Fibroblast of pulmonary artery (primary cell): ENCODE measurements at places on chromosomes 6 and 20.

- DNase-seq: no peak
Measured at GRCh38 chr20:37351689-37352607, 6.0 kb downstream of the SRC start.

- no peak for DNase-seq
Measured at GRCh38 chr20:22437354-22437753, 147.0 kb downstream of the FOXA2 start.

DNA sequence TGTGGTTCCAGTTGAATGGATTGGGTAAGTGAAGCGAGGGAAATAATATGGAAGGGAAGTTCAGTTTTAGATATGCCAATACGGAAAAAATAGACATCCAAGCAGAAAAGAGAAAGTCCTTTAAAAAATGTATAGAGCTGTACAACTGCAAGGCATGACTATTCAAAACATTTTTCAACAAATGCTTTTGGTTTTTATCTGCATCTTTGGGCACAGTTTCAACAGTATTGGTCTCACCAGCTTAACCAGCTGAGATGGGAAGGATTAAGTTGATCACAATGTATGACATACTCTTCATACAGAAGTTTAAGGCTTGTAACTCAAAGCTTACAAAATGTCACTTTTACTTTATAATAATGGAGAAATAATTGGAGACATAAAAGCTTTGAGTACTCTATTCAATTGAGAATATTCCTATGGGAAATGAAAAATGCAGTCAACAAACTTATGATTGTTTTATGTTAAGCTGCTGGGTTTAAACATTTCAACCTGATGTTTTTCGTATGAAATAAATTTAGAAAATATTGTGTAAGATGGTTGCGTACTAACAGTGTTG lies 16.3 kb upstream of the UTRN start:
- no peak for DNase-seq

GRCh38 chr6:83518816-83519480 lies 6.6 kb downstream of the PRSS35 start:
- peak; percentile 39 for DNase-seq

DNA sequence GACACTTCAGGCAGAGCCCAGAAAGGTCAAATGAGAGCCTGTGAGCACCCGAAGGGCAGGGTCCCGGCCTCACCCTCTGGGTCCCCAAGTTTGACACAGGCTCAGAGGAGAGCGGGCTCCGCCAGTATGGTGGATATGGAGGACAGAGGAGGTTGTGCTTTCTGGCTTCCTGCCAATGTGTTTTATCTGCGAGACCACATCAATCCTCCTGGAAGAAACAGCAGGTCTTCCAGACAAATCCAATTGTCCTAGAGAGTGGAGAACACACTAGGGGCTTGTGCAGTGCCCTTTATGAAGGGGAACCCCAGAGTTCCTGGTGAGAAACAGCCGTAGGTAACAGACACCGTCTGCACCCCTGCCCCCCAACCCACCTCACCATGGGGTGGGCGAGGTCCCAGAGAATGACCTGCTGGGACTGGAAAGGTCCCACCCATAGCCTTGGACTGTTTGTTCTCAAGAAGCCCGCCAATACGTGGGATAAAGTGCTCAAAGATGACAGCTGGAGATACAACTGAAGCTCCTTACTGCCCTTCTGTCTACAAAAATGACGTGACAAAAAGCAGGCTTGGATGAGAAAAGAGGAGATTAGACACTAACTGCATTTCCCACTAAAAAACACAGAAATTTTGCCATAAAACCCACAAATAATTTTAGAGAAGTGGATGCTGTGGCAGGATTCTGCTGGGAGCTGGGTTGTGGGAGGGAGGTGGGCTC lies 23.9 kb upstream of the SSTR4 start:
- no peak for DNase-seq

GRCh38 chr6:134529921-134530320 lies 212.0 kb upstream of the SGK1 start:
- peak; percentile 54 for DNase-seq

- DNase-seq: peak; percentile 1
Measured at GRCh38 chr6:66568271-66568670, 861.2 kb upstream of the EYS start.

DNA sequence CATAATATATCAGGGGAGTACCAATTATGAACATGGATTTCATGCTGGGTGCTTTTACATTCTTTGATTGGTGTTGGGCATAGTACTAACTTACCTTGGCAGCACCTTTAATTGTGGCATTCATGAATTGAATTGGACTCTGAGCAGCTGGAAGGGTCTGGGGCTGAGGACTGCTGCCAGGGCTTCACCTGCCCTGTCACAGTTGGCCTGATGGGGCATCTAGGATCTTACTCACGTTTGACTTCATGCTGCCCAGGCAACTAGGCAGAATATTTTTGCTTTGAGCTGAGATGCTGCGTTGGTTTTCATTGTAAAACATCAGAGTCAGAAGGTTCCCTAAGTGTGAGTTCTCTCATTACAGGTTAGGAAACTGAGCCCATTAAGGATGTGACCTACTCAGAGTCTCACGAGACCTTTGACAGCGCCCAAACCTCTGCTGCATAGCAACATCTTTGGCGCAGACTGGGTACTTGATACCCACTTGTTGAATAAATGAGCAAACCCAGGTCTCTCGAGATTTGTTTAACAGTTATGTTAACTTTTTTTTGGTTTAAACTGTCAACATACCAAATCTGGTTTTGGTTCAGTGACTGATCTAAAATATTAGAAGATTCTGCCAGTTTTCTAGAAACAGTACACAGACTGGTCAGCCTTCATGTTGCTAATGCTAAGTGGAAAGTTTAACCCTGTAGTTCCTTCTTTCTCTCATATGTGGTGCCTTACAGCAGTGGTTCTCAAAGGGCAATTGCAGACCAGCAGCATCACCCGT lies 104.9 kb downstream of the TCP11 start:
- no peak for DNase-seq

DNA sequence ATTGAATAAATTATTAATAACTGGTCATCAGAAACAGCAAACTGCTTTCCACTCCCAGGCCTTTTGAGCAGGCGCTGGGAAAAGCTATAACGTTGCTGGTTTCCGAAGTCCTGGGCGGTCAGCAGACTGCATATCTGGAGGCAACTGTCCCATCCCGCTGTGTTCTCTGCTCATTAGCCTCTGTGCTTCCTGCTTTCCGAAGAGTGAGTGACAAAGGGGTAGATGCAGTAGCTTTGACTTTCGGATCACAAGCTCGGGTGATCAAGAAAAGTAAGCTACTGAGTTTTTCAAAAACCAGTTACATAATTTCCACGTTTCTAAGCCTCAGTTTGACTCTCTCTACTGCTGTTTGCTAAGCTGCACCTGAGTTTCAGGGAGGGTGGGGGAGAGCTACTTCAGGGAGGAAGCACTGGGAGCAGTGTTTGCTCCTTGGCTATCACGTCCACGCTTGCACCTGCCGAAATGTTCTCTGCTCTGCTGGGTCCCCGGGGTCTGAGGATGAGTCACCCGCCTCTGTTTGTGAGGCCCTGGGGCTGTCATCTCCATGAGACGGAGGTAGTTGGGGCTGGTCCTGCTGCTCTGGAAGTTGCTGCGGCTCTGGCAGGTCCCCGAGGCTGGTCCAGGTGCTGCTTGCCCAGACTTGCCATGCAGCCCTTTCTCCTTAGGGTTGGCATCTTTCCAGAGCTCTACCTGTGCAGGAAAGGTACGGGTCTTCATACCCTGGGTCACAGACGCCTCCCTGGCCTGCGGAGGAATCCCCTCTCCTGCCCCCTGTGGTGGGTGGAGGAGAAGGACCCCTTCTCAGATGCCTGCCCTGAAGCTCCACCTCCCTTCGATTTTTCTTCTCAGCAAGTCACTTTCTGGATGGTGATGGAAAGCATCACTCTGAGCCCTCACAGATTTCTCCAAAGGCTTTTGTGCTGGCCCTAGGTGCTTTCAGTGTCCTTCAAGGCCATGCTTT lies 220.0 kb downstream of the QKI start:
- DNase-seq: no peak

DNA sequence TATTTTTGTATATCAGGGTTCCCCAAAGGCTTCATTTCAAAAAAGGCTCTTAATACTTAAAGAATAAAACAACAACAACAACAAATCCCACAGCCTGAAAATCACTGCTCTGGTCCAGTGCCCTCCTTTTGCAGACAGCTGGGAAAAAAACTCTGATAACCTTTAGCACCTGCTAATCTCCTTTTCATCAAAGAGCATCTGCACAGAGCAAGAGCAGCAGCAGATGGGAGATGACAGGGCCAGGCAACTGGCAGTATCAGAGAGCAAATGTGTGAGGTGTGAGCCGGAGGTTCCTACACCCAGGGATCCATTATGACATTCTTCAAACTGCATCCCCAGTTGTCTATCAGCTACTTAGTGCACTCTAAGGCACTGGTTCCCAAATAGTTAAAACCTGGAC lies 25.7 kb downstream of the TTI1 start:
- DNase-seq: no peak

GRCh38 chr20:56676679-56677078 lies 47.6 kb downstream of the TFAP2C start:
- no peak for DNase-seq

DNA sequence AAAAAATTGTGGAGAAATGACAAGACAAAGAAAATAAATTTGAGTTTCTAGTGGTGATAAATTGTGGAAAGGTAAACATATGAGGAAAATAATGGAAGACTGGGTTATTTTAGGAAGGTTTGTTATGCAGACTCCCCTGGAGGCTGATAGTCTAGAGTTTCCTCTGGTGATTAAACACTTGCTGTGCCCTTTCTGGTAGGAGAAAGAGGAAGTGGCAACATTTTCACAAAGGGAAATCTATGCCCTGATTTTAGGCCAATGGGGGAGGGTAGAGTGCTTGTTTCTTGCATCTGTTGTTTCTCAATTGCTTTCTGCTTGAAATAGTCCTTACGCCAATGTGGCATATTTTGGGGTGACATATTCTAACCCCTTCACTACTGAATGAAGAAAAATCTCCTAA lies 129.1 kb upstream of the DOK5 start:
- DNase-seq: no peak

DNA sequence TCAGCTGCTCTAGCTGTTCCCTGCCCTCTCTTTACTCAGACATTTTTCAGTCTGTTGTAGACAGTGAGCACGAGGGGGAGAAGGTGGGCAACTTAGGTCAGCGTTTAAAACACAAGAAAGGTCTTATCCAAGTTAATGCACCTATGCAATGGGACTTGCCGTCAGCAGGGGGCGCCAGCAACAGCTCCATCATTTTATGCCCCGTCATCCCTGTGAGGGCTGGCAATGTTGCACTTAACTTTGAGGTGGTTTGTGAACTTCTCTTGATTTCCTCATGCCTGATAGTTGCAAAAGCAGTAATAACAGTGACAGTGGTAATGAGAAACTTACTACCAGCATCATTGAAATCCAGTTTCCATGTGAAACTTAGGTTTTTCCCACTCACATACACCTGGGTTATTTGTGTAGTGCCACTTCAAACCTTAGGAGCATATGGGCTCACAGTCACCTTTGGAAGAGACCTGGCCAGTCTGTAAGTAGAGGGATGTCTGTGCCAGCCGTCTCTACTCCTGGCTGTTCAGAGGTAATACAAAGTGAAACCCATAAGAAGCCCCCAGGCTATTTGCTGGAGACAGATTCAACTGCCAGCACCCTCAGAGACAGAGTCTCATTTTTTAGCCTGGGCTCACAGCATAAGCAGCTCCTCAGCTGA lies 44.9 kb upstream of the ID1 start:
- peak; percentile 92 for DNase-seq

GRCh38 chr20:47305667-47306066 lies 50.8 kb downstream of the ZMYND8 start:
- DNase-seq: peak; percentile 84

DNA sequence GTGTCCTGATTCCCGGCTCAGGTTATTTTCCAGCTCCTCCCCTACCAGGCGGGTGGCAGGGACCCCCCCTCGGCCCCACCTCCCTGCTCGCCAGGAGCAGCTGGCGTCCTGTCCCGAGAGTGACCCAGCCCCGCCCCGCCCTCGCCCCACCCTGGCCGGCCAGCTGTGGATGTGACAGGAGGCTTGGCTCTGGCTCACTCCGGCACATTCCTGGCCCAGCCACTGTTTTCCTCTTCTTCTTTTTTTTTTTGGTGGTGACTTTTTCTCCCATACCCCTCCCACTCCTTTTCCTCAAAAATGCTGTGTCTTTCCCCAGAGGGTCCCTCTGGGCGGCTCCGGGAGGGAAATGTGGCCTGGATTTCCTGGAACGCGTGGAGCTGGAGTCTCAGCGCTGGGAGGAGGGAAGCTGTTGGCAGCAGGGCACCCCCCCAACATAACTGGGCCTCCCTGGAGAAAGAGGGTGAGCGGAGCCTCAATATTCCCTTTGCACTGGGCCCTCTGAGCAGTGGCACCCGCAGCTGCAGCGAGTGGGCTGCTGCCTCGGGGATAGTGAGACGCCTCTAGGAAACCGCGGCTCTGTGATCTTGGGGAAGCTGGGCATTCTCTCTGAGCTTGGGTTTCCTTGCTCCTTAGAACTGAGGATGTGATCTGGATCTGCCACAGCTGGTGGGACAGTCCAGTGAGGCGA lies 28.3 kb upstream of the CSNK2A1 start:
- DNase-seq: peak; percentile 16

DNA sequence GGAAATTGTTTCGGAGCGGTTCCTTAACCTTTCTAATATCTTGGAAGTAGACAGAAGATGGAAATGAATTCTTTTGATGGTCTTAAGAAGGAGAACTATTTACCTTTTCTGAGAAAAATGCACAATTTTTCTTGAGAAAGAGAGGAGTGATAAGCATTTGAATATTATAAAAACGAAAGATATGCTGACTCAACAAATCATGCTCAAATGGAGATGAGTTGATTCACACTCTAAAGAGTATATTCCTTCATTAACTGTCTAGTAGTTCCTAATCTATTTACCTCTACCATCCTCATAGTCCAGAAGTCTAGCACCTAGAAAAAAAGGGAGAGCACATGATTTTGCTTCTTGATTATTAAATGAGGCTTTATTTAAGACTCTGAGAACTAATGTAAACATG lies 4.1 kb downstream of the TSBP1 start:
- no peak for DNase-seq

- peak; percentile 18 for DNase-seq
Measured at GRCh38 chr6:169451065-169451838, 197.6 kb upstream of the THBS2 start.

DNA sequence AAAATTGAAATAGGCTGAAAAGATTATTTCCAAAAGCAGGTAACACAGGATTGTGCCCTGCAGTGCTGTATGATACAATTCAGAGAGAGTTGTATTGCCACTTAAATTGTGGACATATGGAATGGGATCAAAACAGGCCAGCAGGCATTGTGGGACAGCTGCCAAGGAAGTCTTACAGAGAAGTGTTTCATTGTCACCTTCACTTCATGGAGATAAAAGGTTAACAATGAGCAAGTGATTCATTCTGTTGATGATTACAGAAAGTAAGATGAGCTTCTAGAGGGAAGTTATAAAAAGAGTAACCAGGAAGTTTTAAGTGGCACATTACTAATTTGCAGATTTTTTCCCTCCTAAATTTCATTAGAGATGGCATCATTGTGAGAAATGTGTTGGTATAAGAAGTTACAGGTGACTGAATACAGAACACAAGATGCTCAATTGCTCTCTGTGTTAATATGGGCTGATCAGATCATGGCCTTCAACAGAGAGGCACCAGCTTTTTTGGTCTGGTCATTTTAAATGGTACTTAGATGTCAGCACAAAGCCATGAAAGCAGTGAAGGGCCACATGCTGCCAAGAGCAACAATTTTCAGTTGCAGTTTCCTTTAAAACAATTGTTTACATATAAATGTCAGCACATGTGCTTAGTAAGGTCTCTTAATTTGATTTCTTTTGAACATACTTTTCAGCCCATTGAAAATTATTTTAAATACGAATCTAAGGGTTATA lies 402.5 kb upstream of the FKBP1C start:
- DNase-seq: no peak
